ENCODE measurements at places on chromosomes 3 and 15.

DNA sequence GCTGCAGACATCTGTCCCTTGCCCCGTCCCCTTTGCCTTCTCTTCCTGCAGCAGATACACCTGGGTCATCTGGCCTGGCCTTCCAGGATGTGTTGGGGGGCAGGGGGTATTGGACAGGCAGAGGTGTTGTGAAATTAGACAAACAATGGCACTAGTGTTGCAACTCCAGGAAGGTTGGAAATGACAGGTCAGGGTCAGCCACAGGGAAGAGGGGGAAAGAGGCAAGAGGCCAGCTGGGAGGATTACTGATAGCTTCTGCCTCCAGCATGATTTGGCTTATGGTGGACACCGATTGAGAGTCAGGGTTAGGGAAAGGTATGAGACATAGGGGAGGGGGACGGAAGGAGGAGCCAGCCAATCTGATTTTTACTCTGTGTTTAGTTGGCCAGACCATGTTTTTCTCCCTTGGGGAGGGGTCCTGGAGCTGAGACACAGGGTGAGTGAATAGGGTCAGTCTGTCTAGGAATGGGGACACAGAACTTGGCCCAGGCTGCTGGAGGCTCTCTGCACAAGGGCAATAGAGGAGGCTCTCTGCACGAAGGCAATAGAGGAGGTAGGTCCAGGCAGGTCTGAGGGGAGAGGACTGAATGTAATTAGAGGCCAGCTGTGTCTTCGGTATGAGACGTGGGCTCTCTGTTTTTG lies 3.4 kb upstream of the ATP2B2 start:
- DNase-seq: no peak

DNA sequence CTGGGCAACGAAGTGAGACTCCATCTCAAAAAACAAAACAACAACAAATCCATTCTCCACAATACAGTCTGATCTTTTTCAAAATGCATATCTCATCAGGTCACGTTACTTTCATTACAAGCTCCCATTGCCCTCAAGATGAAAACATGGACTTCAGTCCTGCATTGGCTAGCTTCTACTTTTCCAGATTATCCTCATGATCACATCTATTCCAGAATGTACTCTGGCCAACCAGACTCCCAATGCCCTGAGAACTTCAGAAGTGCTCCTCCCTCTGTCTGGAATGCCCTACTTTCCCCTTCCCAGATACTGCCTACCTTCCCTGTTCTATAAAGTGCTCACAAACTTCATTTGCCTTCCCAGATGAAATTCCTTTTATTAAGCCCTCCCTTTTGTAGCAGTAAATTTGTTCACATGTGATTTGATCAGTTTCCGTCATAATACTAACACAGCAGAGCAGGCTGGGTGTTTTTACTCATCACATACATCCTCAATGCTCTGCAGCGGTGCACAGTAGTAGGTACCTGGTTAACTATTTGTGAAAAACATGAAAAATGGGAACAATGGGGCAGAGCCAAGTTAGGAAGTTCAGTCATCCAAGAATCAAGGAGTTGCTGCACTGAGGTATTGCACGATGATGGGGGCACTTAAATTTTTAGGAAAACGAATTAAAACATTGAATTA lies 5.3 kb downstream of the RPL22L1 start:
- no peak for DNase-seq

DNA sequence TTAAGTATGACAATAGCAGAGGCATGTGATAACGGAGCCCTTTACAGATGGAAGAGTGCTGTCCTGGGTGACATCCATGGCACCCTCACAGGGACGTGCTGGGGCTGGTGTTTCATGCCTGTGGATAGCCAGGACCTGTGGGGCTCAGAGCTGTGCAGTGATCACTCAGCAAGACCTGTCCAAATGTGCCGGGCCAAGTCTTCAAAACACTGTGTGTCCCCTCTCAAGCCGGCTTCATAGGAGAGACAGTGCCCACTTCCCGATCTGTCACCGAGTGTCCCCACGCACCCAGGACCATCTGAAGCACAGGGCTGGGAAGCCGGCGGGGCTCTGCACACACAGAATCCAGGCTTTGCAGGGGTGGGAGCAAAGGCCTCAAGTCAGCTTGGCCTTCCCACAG lies 217.2 kb upstream of the IGF1R start:
- no peak for DNase-seq

DNA sequence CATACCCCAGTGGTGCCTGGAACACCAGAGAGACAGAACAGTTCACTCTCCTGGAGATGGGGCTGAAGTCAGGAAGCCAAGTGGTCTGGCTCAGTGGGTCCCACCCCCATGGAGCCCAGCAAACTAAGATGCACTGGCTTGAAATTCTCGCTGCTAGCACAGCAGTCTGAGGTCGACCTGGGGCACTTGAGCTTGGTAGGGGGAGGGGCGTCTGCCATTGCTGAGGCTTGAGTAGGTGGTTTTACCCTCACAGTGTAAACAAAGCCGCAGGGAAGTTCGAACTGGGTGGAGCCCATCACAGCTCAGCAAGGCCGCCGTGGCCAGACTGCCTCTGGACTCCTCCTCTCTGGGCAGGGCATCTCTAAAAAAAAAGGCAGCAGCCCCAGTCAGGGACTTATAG lies 272.0 kb downstream of the KLF13 start:
- no peak for DNase-seq

DNA sequence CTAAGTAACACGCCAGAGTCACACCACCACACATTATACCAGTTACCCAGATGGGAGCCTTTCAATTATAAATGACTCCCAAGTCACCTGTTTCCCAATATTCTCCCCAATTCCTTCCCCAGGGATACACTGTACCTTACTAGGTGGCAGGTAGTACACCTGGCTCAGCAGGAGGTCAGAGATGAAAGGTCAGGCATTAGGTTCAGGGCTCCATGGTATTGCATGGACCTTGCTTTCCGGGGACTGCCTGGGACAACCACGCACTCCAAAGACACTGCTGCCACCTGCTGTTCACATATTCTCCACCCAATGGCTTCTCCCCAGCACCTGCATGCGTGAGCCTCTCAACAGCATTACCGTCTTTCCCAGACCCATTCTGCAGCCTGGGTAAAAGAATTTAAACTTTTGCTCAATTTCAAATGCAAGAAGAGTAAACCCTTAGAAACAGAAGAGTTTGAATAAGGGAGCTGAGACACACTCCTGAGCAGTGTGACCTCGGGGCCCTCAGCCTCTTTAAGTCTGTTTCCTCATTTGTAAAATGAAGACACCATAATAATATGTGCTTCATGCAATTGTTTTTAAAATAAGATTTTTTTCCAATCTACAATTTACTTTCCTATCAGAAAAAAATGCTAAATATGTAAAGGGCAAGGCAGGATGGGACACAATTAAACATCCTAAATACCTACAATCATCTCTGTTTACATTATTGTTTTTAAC lies 28.0 kb upstream of the LACTB start:
- DNase-seq: peak; percentile 87

GRCh38 chr3:130539005-130539404 lies 22.0 kb downstream of the COL6A6 start:
- peak; percentile 59 for DNase-seq

DNA sequence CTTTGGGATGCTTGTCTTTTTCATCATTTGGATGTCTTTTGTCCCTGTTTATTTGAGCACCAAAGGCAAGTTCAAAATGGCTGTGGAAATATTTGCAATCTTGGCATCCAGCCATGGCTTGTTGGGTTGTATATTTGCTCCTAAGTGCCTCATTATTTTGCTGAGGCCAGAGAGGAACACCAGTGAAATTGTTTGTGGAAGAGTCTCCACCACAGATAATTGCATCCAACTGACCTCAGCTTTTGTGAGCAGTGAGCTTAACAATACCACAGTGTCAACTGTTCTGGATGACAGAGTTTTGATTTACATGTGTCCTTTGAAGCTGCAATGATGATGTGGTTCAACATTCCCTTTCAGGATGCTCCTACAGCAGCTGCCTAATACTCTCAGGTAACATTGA lies 83.0 kb upstream of the KCNAB1 start:
- DNase-seq: no peak

DNA sequence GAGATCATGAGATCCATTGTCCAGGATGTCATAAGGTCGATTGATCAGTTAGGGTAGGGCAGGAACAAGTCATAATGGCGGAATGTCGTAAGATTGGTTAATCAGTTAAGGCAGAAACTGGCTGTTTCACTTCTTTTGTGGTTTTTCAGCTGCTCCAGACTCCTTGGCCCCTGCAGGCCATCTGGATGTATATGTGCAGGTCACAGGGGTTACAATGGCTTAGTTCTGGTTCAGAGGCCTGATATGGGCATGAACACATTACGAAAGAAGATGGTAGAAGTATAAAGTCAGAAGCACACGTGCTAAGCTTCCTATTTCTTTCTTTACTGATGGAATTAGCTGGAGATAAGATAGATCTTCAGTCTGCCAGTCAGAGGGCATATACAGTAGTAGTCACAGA lies 315.4 kb upstream of the LRRC3B start:
- DNase-seq: no peak

GRCh38 chr15:27059610-27060202 lies 88.7 kb downstream of the GABRG3 start:
- DNase-seq: peak; percentile 49

DNA sequence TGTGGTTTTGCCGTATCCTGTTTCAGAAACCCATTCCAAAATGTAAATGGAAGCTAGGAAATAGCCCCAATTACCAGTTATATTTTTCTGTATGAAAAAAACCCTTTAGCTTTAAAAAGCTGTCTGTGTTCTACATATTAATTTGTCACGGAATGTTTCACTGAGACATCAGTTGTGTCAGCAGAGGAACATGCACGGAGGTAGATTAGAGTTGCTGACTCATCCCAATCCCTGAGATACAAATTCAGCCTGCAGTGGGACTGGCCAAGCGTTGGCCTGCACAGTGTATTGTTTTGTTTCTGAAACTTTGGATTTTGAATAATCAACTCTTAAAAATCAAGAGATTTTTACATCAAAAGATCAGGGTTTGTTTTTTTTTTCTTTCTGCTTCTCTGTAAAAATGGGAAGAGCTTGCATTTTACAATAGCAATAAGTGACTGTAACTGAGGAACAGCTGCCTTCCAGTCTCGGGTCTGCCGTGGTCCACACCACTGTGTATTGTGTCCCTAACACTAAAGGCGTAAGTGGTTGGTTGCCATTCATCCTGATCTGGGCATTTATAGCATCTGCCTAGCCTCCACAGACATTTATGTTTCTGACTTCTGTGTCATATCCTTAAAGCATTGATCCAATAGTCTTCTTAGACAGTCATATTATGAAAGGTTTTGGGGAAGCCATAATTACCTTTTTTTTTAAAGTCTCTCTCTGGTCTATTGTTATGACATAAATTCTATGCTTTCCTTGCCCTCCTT lies 218.1 kb downstream of the ADAMTSL3 start:
- no peak for DNase-seq

DNA sequence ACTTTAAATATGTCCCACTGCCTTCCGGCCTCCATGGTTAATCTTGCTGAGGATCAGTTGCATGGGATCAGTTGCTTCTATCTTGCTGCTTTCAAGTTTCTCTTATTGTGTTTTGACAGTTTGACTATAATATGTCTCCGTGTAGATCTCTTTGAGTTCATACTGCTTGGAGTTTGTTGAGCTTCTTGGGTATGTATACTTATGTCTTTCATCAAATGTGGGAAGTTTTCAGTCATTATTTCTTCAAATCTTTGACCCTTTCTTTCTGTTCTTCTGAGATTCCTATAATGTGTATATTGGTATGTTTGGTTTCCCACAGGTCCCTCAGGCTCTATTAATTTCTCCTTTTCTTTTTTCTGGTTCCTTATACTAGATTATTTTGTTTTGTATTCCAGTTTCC lies 30.8 kb downstream of the PCCB start:
- no peak for DNase-seq

DNA sequence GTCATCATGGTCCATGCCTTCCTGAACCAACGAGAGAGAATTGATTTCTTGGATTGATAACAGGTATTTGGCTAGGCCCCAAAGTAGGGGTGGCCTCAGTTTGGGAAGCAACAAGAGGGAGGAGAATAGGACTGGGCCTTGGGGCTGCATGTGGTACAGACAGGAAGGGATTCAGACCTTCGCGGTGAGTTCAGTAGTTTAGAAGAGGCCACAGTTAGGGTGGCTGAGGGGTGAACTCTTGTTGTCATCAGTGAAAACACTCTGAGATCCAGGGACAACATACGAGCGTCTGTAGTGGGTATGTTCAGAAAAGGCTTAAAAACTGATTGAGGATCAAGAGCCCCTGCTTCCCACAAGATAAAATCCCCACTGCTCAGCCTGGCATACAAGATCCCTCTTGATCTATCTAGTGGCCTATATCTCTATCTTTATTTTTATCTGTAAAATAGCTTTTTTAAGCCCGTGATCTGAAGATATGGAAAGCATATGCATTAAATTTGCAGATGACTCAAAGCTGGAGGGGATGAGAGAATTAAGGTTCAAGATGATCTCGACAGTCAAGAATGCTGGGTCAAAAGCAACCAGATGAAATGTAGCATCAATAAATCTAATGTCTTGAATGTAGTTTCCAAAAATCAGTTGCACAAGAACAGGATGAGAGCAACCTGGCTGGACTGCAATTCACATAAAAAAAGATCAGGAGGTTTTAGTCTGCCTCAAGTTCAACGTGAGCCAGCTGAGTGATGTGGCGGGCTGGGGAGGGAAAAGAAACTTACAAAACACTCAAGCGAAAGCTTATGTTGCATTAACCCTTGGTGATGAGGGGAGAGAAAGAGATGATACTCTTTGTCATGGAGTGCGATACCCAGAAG lies 221.1 kb upstream of the TLE3 start:
- DNase-seq: no peak

- DNase-seq: no peak
Measured at GRCh38 chr15:52428297-52428696, 100.4 kb downstream of the MYO5A start.

DNA sequence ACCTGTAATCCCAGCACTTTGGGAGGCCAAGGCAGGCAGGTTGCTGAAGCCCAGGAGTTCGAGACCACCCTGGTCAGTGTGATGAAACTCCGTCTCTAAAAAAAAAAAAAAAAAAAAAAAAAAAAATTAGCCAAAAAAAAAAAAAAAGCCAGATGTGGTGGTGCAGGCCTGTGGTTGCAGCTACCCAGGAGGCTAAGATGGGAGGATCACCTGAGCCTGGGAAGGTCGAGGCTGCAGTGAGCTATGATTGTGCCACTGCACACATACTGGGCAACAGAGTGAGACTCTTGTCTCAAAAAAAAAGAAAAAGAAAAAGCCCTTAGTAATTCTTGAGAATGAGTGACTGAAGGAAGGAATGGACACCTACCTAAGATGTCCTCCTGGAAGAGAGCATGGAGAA lies 105.1 kb downstream of the VGLL4 start:
- no peak for DNase-seq

- no peak for DNase-seq
Measured at GRCh38 chr15:82100111-82100929, 54.5 kb upstream of the MEX3B start.

GRCh38 chr3:46468753-46469600 lies 4.3 kb upstream of the LTF start:
- DNase-seq: no peak

DNA sequence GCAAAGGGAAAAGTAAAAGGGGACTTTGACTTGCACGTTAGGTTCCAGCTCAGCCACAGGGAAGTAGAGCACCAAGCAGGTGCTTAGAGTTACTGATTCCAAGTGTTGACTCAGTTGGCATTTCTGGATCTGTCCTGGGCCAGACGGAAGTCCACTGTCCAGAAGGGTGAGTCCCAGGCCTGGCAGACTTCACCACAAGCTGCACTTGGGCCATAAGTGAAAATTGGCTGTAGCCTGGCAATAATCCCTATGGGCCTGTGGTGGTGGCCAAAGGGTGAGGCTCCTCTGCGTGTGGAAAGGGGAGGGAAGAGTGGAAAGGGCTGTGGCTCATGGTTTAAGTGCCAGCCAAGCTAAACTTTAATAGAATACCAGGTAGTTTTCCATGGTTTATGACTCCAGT lies 121.5 kb downstream of the DTWD1 start:
- no peak for DNase-seq
